Left lung (tissue), 14 donors: ENCODE measurements at places on chromosomes 5 and 9. TPM values are rescaled to one million over a fixed set of nuclear protein-coding genes. Genes with fewer than 3 reads are reported as not detected.

Gene C7
- total RNA-seq: 253 TPM

DNA sequence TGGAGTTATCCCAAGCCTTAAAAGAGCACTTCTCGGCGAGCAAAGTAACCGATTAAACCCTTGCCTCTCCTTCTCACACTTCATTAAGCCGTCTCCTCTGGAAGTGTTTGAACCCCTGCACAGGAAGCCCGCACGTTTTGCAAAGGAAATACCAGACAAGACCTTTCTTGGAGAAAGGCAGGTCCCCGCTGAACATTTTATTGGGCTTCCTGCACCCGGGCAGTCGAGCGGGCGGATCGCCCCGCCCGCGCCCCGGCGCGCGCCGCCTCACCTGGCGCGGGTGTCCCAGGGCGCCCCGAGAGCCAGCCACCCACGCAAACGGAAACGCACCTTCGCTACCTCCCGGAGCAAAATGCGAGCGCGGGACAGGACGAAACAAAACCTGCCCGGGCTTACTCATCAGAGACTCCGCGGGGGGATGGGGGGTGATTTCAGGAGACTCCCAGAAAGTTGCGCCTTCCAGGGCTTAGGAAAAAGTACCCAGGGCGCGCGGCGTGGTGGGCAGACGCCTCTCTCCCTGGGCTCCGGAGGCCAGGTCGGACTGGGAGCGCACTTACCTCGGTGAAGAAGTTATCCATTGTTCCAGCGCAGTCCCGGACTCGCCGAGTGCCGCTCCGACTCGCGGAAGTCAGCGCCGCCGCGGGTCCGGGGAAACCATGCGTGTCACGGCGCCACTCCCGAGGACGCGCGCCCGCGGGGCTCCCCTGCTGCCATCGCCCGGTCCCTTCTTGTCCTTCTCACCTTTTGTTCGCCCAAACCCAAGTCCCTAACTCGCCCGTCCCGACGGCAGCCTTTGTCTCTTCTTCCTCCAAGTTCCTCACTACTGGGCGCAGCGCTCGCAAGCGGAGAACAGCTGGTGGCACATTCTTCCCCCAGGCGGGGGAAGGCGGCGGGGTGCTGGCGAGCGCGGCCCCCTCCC is 598 bp downstream of the MYO10 start:
- peak; percentile 33 for DNase-seq

DNA sequence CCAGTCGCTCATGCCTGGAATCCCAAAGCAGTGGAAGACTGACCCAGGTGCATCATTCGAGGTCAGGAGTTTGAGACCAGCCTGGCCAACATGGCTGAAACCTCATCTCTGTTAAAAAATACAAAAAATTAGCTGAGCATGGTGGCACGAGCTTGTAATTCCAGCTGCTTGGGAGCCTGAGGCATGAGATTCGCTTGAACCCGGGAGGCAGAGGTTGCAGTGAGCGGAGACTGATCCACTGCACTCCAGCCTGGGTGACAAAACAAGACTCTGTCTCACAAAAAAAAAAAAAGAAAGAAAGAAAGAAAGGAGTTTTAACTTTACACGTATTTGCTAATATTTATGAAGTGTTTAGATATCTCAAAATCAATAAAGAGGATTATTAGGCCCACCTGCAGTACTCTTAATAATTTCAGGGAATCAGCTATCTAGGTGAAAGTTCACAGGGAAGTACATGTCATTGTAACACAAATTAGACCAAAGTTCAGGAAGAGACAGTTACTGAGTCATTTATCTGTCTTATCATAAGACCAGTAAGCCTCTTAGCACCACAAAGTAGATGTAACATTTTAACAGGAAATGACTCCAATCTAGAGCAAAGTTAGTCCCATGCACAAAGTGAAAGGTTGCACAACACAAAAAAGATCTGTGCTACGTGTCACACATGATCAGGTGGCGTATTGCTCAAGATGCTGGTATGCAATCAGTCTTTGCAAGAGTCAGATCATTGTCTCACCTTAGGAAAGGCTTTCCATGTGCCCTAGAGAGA is 34.1 kb upstream of the PLIN2 start:
- DNase-seq: no peak

- DNase-seq: no peak
Observed at GRCh38 chr5:87408204-87408603, 4.5 kb downstream of the CCNH start.

- no peak for DNase-seq
Observed at GRCh38 chr9:100933656-100934055, 94.9 kb upstream of the PLPPR1 start.

DNA sequence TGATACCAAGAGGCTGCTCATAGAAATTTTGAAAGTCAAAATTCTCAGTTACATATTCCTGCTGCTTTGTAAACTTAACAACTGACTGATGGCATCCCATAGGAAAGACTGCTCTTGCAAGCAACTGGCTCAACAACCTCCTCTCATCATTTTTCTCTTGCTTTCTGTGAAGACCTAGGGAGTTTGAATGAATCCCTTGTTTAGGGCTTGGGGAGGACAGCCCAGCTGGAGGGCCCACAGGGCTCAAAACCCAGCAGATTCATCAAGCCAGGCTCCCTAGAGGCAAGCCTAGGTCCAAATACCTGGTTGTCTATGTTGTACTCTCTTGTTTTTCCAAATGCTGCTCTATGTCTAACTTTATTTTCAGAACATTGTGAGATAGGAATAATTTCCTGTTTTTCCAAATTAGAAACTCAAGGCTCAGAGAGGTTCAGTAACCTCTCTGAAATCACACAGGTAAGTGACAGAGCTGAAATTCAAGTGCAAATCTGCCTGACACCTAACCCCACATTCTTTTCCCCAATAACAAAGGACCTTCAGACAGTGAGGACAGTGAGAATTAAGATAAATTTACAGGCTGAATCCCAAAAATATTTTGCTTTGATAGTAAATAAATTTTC is 558.9 kb upstream of the KLF4 start:
- DNase-seq: no peak

GRCh38 chr5:114361724-114362196 is at the start of gene KCNN2:
Gene KCNN2 (plus strand): TSS chr5:114362070. CDS start chr5:114362140, 70 bp downstream.
- DNase-seq: peak; percentile 78

DNA sequence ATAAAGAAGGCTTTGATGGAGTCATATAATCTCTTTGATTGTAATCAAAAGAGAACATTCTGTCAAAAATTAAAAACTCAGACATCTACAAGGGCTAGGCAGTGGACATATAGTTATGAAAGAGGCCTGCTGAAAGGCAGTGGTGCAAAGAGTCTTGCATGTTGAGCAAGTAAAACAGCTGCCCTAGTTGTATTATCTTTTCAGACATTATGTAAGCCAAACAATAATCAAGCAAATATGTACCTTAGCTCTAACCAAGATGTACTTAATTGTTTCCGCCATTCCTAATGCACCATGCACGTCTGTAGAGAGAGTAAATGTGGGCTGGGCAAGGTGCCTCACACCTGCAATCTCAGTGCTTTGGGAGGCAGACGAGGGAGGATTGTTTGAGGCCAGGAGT is 14.3 kb downstream of the GAPT start:
- no peak for DNase-seq
